Activated CD8-positive, alpha-beta T cell treated with anti-CD3 and anti-CD28 coated beads, Interleukin-2, amount 10 ng/mL, durations not matched to agents 7 days and 5 days (primary cell): ENCODE measurements at places on chromosomes 13 and 19. TPM values are rescaled to one million over a fixed set of nuclear protein-coding genes. Genes with fewer than 3 reads are reported as not detected.

CERS1 gene
- not detected for total RNA-seq

DNA sequence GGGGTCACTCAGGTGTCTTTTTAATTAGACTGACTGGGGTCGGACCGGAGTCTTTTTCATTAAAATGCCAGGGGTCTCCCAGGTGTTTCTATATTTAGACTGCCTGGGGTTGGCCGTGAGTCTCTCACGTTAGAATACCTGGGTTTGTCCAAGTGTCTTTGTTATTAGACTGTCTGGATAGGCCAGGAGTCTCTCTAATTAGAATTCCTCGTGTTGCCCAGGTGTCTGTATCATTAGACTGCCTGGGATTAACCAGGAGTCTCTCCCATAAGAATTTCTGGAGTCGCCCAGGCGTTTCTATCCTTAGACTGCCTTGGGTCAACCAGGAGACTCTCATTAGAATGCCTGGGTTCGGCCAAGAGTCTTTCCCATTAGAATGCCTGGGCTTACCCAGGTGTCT lies 1445.7 kb downstream of the UQCRFS1 start:
- H3K36me3 ChIP-seq, result peaks cover 5% of the 10 kb centered on the region
- no peaks in the 10 kb centered on the region for H3K27me3 ChIP-seq
- no peaks in the 10 kb centered on the region for H3K4me1 ChIP-seq
- H3K4me3 ChIP-seq, result no peak overlapping the region

DNA sequence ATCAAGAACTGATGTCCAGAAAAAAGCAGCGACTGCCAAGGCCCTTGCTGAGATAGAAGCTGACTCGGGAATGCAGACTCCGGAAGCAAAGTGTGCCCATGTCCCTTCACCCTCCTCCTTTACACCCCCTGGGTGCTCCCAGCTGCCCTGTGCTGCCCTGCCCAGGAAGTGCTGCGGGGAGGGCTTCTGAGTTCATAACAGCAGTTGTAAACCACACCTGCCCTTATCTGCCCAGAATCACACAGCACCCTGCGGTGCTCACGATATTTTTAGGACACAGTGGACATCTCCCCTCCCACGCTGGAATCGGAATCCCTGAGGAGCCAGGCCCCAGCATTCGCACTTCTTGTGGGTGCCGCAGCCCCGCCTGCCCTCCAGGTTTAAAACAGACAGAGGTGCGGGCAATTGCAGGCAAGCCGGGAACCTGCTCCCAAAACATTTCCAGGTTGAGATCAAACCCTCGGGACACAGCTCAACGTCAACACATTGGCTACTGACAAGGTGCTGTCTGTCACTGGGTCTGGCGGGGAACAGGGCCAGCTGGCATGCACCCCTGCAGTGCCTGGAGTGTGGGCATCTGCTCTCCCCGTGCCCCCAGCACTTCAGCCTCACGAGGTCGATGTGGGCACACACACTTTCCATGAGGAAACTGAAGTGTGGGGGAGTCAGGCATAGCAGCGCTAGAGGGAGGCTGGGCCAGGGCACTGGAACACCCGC lies 36.8 kb downstream of the RAB20 start:
- no peaks in the 10 kb centered on the region for H3K27me3 ChIP-seq
- no peak overlapping the region for H3K4me3 ChIP-seq
- peaks cover 36% of the 10 kb centered on the region for H3K4me1 ChIP-seq
- H3K27ac ChIP-seq, result peak overlapping the region; percentile 46

FCER2 gene
- 0.29 TPM for total RNA-seq

ACP7 gene
- not detected for total RNA-seq

GCDH gene
- total RNA-seq, result 42.5 TPM

CEACAM8 gene
- total RNA-seq, result not detected

RASAL3 gene
- total RNA-seq, result 104 TPM

DNA sequence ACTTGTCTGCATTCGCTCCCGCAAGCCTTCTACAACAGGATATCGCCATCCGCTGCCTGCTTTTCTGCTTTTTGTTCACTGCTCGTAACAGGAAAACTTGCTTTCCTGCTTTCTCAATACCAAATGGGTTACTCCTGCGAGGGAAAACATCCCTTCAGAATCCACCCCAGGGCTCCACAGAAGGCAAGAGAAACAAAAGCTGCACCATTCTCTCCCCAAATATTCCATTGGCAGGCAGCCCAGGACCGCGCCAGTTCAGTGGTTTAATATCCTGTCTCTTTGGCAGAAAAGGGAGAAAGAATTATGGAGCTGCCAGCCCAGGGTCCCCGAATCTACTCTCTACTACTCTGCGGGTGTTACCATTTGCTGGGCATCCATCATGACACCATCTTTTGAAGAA lies 84.7 kb upstream of the DOCK9 start:
- H3K27me3 ChIP-seq, result no peaks in the 10 kb centered on the region
- peaks cover 40% of the 10 kb centered on the region for H3K36me3 ChIP-seq
- H3K4me1 ChIP-seq, result peaks cover 60% of the 10 kb centered on the region
- no peak overlapping the region for H3K4me3 ChIP-seq

GRCh38 chr19:5850743-5851293 lies 431 bp downstream of the FUT3 start:
- H3K36me3 ChIP-seq, result no peaks in the 10 kb centered on the region
- H3K27ac ChIP-seq, result no peak overlapping the region
- peaks cover 6% of the 10 kb centered on the region for H3K4me1 ChIP-seq
- H3K4me3 ChIP-seq, result no peak overlapping the region

TEAD2 gene
- total RNA-seq, result not detected

GFY gene
- not detected for total RNA-seq

GRCh38 chr19:6298413-6298812 lies 18.6 kb upstream of the MLLT1 start:
- DNase-seq, result no peak
- peaks cover 2% of the 10 kb centered on the region for H3K4me1 ChIP-seq
- H3K4me3 ChIP-seq, result no peak overlapping the region
- no peaks in the 10 kb centered on the region for H3K27me3 ChIP-seq
- peaks cover 2% of the 10 kb centered on the region for H3K36me3 ChIP-seq
- H3K27ac ChIP-seq, result no peak overlapping the region

B3GNT3 gene
- 0.13 TPM for total RNA-seq

GRCh38 chr13:23983671-23984070 lies 86.4 kb upstream of the C1QTNF9B start:
- no peak for DNase-seq
- H3K4me3 ChIP-seq, result no peak overlapping the region
- peaks cover 17% of the 10 kb centered on the region for H3K4me1 ChIP-seq

GRCh38 chr13:95246292-95247082 lies 54.8 kb downstream of the ABCC4 start:
- H3K27ac ChIP-seq, result no peak overlapping the region
- no peaks in the 10 kb centered on the region for H3K27me3 ChIP-seq
- H3K4me1 ChIP-seq, result peaks cover 3% of the 10 kb centered on the region
- H3K36me3 ChIP-seq, result peaks cover 5% of the 10 kb centered on the region
